Spinal cord (tissue), 10 donors: ENCODE measurements at places on chromosomes 2 and 18.

- H3K27me3 ChIP-seq = no peaks in the 10 kb centered on the region
- peak overlapping the region; percentile 98 for H3K27ac ChIP-seq
- DNase-seq = no peak
- H3K36me3 ChIP-seq = peaks cover 9% of the 10 kb centered on the region
- peaks cover 19% of the 10 kb centered on the region for H3K4me1 ChIP-seq
- peak overlapping the region; percentile 95 for H3K4me3 ChIP-seq
Measured at GRCh38 chr2:121650315-121650930, 1.2 kb upstream of the CLASP1 start.

GRCh38 chr2:197628043-197628500 lies 47.3 kb downstream of the RFTN2 start:
- H3K27me3 ChIP-seq = no peaks in the 10 kb centered on the region
- H3K4me1 ChIP-seq = peaks cover 5% of the 10 kb centered on the region
- H3K4me3 ChIP-seq = no peak overlapping the region
- peak; percentile 10 for DNase-seq
- H3K27ac ChIP-seq = peak overlapping the region; percentile 84

DNA sequence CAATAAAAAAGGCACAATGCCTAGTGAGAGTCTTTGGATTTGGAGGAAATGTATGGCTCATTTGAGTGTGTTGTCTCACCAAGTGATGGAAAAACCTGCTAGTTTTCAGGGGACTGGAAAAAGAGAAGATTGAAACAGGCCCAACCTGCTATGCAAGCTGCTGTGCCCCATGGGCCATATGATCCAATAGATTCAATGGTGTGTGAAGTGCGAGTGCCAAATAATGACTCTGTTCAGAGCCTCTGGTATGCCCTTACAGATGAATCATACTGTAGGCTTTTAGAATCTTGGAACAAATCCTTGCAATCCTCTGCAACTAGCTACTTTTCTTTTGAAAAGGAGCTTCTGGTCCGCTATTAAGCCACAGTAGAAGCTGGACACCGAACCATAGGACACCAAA lies 529.8 kb upstream of the CNTNAP5 start:
- no peaks in the 10 kb centered on the region for H3K27me3 ChIP-seq
- no peaks in the 10 kb centered on the region for H3K4me1 ChIP-seq

- no peaks in the 10 kb centered on the region for H3K36me3 ChIP-seq
- no peak for DNase-seq
- H3K27me3 ChIP-seq = no peaks in the 10 kb centered on the region
- peaks cover 2% of the 10 kb centered on the region for H3K4me1 ChIP-seq
Measured at GRCh38 chr18:74360852-74361655, 45.4 kb downstream of the C18orf63 start.

DNA sequence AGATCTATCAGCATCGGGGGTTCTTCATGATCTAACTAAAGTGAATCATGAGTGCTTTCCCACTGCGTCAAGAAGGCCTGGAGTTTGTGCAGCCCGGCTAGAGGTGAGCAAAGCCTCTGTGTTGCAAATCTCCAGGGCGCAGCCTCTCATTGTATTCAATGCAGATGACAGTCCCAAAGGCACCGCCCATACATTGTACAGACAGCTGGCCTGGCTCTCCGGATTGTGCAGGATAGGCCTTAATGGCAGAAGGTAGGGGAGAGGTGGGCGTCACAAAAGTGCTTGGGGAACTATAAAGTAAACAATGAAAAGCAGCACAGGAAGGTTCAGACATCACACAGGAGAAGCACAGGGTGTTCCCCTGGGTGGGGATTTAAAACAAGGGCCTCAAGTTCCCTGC lies 907 bp upstream of the GYPC start:
- H3K27ac ChIP-seq = peak overlapping the region; percentile 85
- no peak for DNase-seq
- H3K4me3 ChIP-seq = no peak overlapping the region
- H3K36me3 ChIP-seq = peaks cover under 1% of the 10 kb centered on the region
- peaks cover 5% of the 10 kb centered on the region for H3K27me3 ChIP-seq

DNA sequence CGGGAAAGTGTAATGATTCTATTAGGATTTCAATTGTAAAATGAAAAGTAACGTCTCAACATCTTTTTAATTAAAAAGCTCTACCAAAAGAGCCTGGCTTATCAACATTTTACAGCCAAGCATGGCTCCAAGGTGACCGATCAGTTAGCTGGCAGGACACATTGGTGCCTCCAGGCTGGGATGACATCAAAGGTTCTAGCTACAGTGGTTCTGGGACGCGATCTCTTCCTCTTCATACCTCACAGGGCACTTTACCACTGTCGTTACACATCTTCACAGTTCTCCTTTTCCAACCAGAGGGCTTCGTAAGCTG lies 693 bp downstream of the ORC2 start:
- H3K27ac ChIP-seq = peak overlapping the region; percentile 80
- no peaks in the 10 kb centered on the region for H3K27me3 ChIP-seq
- no peaks in the 10 kb centered on the region for H3K36me3 ChIP-seq
- H3K4me1 ChIP-seq = no peaks in the 10 kb centered on the region
- peak overlapping the region; percentile 99 for H3K4me3 ChIP-seq
- no peak for DNase-seq

DNA sequence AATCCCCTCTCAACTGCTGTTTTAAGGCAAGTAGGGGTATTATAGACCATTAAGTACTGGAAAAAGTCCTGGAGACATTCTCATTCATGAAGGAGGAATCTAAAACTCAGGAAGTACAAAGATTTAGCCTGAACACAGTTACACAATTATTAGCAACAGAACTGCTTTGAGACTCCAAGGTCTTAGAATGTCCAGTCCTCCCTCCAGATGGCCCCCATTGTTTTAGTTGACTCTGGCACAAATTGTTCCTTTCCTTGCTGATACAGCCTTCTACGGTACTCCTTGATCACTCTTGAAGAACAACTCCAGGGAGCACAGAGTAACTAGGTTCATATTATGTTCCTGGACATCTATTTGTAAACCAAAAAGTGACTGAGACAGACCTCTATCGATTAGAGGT lies 210.1 kb upstream of the RND3 start:
- H3K4me1 ChIP-seq = no peaks in the 10 kb centered on the region
- H3K27ac ChIP-seq = no peak overlapping the region
- H3K4me3 ChIP-seq = no peak overlapping the region
- no peaks in the 10 kb centered on the region for H3K27me3 ChIP-seq
- no peak for DNase-seq

GRCh38 chr2:150007815-150008430 lies 420.3 kb upstream of the MMADHC start:
- H3K27ac ChIP-seq = no peak overlapping the region
- H3K27me3 ChIP-seq = no peaks in the 10 kb centered on the region
- no peak overlapping the region for H3K4me3 ChIP-seq
- H3K36me3 ChIP-seq = no peaks in the 10 kb centered on the region
